ENCODE measurements at places on chromosomes 11 and 22.

DNA sequence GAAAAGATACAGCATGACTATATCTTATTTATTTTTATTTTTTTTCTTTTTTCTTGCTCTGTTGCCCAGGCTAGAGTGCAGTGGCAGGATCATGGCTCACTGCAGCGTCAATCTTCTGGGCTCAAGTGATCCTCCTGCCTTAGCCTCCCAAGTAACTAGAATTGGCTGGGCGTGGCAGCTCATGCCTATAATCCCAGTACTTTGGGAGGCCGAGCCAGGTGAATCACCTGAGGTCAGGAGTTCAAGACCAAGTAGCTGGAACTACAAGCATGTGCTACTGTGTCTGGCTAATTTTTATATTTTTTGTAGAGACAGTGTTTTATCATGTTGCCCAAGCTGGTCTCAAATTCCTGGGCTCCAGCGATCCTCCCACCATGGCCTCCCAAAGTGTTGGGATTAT, 28.3 kb upstream of the CCDC134 start:
- DNase-seq = no peak

GRCh38 chr11:17468122-17468521, 8.5 kb downstream of the ABCC8 start:
- DNase-seq = no peak

DNA sequence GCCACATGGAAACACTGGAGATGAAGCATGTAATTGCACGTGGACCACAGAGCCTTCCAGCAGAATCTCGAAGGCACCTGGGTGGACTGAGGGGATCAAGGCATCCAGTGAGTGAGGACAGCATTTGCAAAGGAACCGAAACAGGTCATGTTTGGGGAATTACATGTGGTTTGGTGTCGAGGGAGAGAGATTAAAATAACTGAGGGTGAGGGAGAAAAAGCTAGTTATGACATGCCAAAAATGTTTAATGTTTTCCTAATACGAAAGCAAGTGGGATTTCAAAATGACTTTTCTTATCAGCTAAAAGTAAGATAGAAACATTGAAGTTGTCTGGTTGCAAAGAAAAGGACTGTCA, 157.1 kb downstream of the BLID start:
- DNase-seq = no peak

GRCh38 chr11:82757660-82758357, 24.1 kb upstream of the FAM181B start:
- DNase-seq = no peak

GRCh38 chr22:24424901-24425775, 2.3 kb upstream of the ADORA2A start:
- no peak for DNase-seq

- no peak for DNase-seq
Measured at GRCh38 chr11:34508524-34508923, 5.1 kb downstream of the ELF5 start.
